Suprapubic skin (tissue), 4 donors: ENCODE measurements at places on chromosomes 16 and 17. TPM values are rescaled to one million over a fixed set of nuclear protein-coding genes. Genes with fewer than 3 reads are reported as not detected.
A peak's percentile ranks its signal among the peaks of the same experiment; 100 is the strongest.

DNA sequence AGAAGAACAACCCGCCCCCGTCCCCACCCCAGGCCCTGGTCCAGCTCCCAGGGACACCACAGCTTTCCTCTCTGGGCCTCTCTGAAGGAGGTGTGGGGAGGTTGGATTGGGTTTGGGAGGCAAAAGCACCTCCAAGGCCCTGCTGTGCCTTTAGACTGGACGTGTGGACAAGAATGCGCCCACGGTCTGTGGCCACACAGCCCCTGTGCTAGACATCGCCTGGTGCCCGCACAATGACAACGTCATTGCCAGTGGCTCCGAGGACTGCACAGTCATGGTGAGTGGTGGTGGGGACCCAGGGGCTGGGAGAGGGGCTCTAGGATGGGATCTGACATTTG, 3.0 kb downstream of the CORO1A start:
- no peaks in the 10 kb centered on the region for H3K27me3 ChIP-seq
- H3K36me3 ChIP-seq: no peaks in the 10 kb centered on the region
- H3K27ac ChIP-seq: peak overlapping the region; percentile 34
- DNase-seq: no peak

- DNase-seq: no peak
- H3K27me3 ChIP-seq: no peaks in the 10 kb centered on the region
- no peak overlapping the region for H3K27ac ChIP-seq
- H3K4me3 ChIP-seq: no peak overlapping the region
- no peaks in the 10 kb centered on the region for H3K4me1 ChIP-seq
Observed at GRCh38 chr17:5832886-5833285, 237.3 kb upstream of the WSCD1 start.

DNA sequence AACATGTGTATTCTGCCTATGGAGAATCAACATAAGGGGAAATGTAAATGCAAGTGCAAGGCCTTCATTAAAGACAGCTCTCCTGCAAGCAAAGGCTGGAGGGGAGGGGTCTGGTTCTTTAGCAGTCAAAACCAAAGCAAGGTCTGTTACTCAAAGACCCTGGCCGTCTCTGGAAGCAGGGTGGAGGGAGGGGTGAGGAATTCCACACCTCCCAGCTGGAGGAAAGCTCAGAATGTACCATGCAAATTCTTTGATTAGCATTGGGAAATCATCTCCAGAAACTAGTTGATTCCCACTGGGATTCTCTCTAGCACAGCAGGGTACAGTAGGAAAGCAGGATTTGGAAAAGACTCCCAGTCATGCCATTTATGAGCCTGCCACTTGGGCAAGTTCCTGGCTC, 77.3 kb upstream of the ASIC2 start:
- DNase-seq: no peak
- no peak overlapping the region for H3K4me3 ChIP-seq
- no peaks in the 10 kb centered on the region for H3K36me3 ChIP-seq
- H3K27ac ChIP-seq: no peak overlapping the region
- no peaks in the 10 kb centered on the region for H3K27me3 ChIP-seq
- H3K4me1 ChIP-seq: no peaks in the 10 kb centered on the region

- H3K36me3 ChIP-seq: peaks cover 73% of the 10 kb centered on the region
- no peak overlapping the region for H3K4me3 ChIP-seq
- no peaks in the 10 kb centered on the region for H3K4me1 ChIP-seq
- H3K27ac ChIP-seq: no peak overlapping the region
- no peaks in the 10 kb centered on the region for H3K27me3 ChIP-seq
- DNase-seq: no peak
Observed at GRCh38 chr16:89104930-89105571, 11.4 kb downstream of the ACSF3 start.

- H3K36me3 ChIP-seq: no peaks in the 10 kb centered on the region
- H3K4me3 ChIP-seq: peak overlapping the region; percentile 72
- peaks cover 73% of the 10 kb centered on the region for H3K4me1 ChIP-seq
- no peaks in the 10 kb centered on the region for H3K27me3 ChIP-seq
Observed at GRCh38 chr17:68458260-68459036, 1.2 kb upstream of the WIPI1 start.

- peaks cover 49% of the 10 kb centered on the region for H3K27me3 ChIP-seq
- no peaks in the 10 kb centered on the region for H3K36me3 ChIP-seq
- no peak overlapping the region for H3K27ac ChIP-seq
- DNase-seq: no peak
- no peak overlapping the region for H3K4me3 ChIP-seq
Observed at GRCh38 chr16:276426-277077, 808 bp upstream of the RGS11 start.

- no peaks in the 10 kb centered on the region for H3K4me1 ChIP-seq
- no peak within 1 kb of the TSS for H3K27ac ChIP-seq
- no peak for DNase-seq
- H3K4me3 ChIP-seq: no peak within 1 kb of the TSS
- peaks cover 12% of the 10 kb centered on the region for H3K27me3 ChIP-seq
Observed at GRCh38 chr17:10549096-10549842, at the start of gene MYH2. MYH2 (minus strand) TSS chr17:10549658; CDS start chr17:10547920, 1,738 bp downstream.

DNA sequence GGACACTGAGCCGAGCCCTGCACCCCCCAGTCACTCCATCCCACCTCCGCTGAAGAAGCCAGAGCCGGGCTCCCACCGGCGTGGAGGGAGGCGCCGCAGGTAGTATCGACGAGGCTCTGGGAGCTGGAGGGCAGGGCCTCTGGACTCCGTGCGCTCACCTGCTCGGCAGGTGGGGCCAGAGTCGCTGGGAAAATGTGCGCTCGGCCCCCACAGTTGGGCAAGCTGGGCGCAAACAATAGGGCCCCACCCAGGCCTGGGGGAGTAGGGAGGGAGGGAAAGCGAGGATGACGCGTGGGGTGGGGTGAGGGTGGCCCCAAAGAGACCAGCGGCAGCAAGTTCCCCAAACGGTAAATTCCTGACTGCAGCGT, 668 bp downstream of the JUP start:
- peak overlapping the region; percentile 97 for H3K4me3 ChIP-seq
- no peaks in the 10 kb centered on the region for H3K27me3 ChIP-seq
- peak overlapping the region; percentile 100 for H3K27ac ChIP-seq
- no peaks in the 10 kb centered on the region for H3K36me3 ChIP-seq
- peaks cover 78% of the 10 kb centered on the region for H3K4me1 ChIP-seq
- peak; percentile 90 for DNase-seq

DNA sequence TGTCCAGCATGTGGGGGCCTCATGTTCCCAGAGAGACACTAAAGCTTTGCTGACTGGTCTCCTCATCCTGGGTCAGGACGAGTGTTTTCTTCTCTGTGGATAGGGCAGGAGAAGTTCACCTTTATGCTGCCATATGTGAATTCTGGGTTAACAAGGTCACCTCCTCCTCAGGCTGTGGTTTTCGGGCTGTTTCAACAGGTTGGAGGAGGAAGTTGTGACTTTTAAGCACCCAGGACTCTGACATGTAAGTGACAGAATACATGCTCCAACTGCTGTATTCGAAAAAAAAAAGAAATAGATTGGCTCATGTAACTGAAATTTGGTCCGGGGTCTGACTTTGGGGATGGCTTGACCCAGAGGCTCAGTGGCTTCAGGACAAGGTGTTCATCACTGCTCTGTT, 54.2 kb downstream of the SNX20 start:
- H3K27me3 ChIP-seq: no peaks in the 10 kb centered on the region
- no peak overlapping the region for H3K27ac ChIP-seq

DNA sequence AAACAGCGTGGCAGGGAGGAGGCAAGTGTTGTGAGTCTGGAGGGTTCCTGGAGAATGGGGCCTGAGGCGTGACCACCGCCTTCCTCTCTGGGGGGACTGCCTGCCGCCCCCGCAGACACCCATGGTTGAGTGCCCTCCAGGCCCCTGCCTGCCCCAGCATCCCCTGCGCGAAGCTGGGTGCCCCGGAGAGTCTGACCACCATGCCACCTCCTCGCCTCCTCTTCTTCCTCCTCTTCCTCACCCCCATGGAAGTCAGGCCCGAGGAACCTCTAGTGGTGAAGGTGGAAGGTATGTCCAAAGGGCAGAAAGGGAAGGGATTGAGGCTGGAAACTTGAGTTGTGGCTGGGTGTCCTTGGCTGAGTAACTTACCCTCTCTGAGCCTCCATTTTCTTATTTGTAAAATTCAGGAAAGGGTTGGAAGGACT, at the start of gene CD19:
Gene CD19, plus strand, starts transcription at position 171 of the 425 bp plus-strand sequence. Its CDS starts 30 bp downstream, at position 201.
- no peak within 1 kb of the TSS for H3K27ac ChIP-seq
- DNase-seq: no peak
- no peaks in the 10 kb centered on the region for H3K36me3 ChIP-seq
- no peak within 1 kb of the TSS for H3K4me3 ChIP-seq

DNA sequence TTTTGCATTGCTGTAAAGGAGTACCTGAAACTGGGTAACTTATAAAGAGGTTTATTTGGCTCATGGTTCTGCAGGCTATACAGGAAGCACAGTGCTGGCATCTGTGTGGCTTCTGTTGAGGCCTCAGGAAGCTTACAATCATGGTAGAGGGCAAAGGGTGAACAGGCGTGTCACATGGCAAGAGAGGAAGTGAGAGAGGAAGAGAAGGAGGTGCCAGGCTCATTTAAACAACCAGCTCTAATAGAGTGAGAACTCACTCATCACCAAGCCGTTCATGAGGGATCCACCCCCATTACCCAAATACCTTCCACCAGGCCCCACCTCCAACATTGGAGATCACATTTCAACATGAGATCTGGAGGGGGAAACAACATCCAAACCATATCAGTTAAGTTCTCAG, 16.4 kb upstream of the CLEC19A start:
- no peaks in the 10 kb centered on the region for H3K36me3 ChIP-seq
- no peak overlapping the region for H3K4me3 ChIP-seq
- H3K27ac ChIP-seq: no peak overlapping the region
- H3K27me3 ChIP-seq: no peaks in the 10 kb centered on the region
- DNase-seq: no peak

GRCh38 chr17:79841369-79842135, 2.3 kb upstream of the CBX4 start:
- H3K27ac ChIP-seq: no peak overlapping the region
- peaks cover 83% of the 10 kb centered on the region for H3K4me1 ChIP-seq
- peaks cover 34% of the 10 kb centered on the region for H3K27me3 ChIP-seq
- DNase-seq: no peak
- no peak overlapping the region for H3K4me3 ChIP-seq

- peak; percentile 90 for DNase-seq
- H3K27me3 ChIP-seq: no peaks in the 10 kb centered on the region
- peaks cover 29% of the 10 kb centered on the region for H3K4me1 ChIP-seq
- peak overlapping the region; percentile 29 for H3K27ac ChIP-seq
Observed at GRCh38 chr16:535446-536405, 8.2 kb downstream of the CAPN15 start.

DNA sequence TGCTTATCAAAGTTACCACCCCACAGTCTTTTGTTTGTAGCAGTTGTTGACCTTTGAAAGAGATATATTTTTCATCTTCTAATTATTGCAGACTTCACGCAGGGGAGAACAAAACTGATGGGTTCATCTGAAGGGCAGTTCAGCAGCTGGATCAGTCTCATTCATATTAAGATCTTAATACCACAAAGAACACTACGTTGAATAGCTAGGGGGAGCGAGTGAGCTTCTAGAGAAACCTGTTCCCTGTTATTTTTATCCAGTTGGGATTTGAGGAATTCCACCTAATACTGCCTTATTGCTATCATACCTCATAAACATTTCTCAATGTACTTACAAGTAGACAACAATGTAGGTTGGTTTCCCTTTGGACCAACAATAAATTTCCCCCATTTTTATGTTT, 306.1 kb upstream of the KIF2B start:
- H3K36me3 ChIP-seq: no peaks in the 10 kb centered on the region
- DNase-seq: no peak
- H3K27ac ChIP-seq: no peak overlapping the region
- no peaks in the 10 kb centered on the region for H3K4me1 ChIP-seq

DNA sequence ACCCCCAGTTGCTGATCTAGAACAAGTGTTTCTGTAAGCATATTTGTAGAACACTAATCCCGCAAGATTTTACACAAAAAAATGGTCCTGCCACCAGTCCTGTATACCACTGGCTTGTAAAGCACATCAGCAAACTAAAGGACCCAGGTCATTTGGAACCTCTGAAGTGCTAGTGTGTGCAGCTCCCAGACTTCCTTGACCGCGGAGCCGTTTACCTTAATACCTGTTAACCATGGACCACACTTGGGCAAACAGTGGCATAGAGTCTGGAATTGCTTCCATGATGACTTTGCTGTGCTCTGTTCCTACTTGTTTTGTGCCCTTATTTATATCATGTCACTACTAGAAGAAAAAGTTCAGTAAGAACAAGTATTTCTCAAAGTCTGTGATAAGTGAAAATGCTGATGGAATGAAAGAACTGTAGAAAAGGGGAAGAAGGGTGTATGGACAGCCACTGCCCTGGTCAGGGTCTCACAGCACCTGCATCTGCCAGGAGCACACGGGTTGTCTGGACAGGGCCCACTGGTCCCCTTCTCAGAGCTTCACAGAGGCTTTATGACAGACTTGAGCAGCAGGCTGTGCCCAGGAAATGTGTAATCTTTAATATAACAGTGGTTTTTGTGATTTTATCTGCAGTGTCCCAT, 29.3 kb downstream of the ALDH3A2 start:
- no peak overlapping the region for H3K27ac ChIP-seq
- no peak overlapping the region for H3K4me3 ChIP-seq
- H3K36me3 ChIP-seq: peaks cover 20% of the 10 kb centered on the region
- H3K4me1 ChIP-seq: peaks cover 11% of the 10 kb centered on the region
- no peak for DNase-seq

Gene RASD1
- 11.7 TPM for total RNA-seq

Gene KRT31
- 98.7 TPM for total RNA-seq

Gene TAF15
- total RNA-seq: 65.4 TPM

Gene CLEC18C
- total RNA-seq: not detected

Gene MYADML2
- total RNA-seq: not detected

Gene SLC16A13
- 4.9 TPM for total RNA-seq

Gene UNC45B
- total RNA-seq: not detected

Gene APOBR
- total RNA-seq: 2.7 TPM
